Mesenteric fat pad (tissue), 1 donor: ENCODE measurements at places on chromosomes 4 and X. TPM values are rescaled to one million over a fixed set of nuclear protein-coding genes. Genes with fewer than 3 reads are reported as not detected.

SPANXN4 gene
- total RNA-seq: not detected

NXF2 gene
- total RNA-seq: not detected

UGT2A1 gene
- total RNA-seq: not detected

DOK7 gene
- total RNA-seq: not detected

CFAP99 gene
- total RNA-seq: not detected

SSX4 gene
- total RNA-seq: not detected

TCEAL7 gene
- 2.4 TPM for total RNA-seq

SPOCK3 gene
- not detected for total RNA-seq

GLRB gene
- 3.3 TPM for total RNA-seq

TLR1 gene
- 25.4 TPM for total RNA-seq

C1GALT1C1 gene
- 35.6 TPM for total RNA-seq

SHROOM3 gene
- 0.51 TPM for total RNA-seq

COX7B2 gene
- not detected for total RNA-seq

RNF128 gene
- 0.55 TPM for total RNA-seq

VCX2 gene
- not detected for total RNA-seq

DCTD gene
- total RNA-seq: 107 TPM

DDX53 gene
- total RNA-seq: not detected

SLC34A2 gene
- total RNA-seq: not detected

C1QTNF7 gene
- 1.8 TPM for total RNA-seq

ADAM29 gene
- not detected for total RNA-seq

EGFL6 gene
- total RNA-seq: 15.7 TPM
